Mesothelial cell of epicardium (in vitro differentiated cells): ENCODE measurements at places on chromosomes 11 and 22.
A peak's percentile ranks its signal among the peaks of the same experiment; 100 is the strongest.

DNA sequence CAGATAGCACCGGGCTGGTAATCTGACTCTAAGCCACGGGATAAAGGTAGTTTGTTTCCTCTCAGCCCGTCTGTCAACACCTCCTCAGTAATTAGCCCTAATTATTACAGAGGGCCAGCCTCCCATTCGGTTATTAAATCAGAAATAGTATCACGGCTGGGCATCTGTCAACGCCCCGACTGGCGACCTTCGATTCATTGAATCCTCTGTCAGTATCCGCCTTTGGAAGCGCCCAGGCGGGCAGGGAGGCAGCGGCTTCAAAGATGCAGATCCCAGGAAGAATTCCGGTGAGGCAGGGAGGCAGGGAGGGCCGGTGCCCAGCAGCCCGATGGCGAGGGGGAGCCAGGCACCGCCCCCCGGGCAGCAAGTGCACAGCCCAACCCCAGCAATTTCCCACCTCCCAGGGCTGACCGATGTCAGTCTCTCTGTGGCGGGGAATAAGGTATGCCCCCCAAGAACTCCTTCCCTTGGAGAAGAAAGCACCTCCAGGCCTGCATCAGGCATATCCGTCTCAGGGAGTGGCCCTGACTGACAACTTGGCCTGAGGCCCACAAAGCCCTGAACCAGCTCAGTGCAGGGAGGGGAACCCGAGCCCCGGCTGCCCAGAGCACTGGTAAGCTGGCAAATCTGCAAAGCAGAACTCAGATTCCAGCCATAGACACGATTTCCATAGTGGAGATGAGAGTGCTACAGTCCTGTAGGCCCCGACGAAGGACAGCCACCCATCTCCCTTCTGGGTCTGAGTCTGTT lies 11.4 kb downstream of the GNB1L start:
- H3K4me3 ChIP-seq: no peak overlapping the region
- no peaks in the 10 kb centered on the region for H3K27me3 ChIP-seq
- H3K27ac ChIP-seq: peak overlapping the region; percentile 66

- H3K27ac ChIP-seq: no peak overlapping the region
- peaks cover 5% of the 10 kb centered on the region for H3K27me3 ChIP-seq
- H3K36me3 ChIP-seq: no peaks in the 10 kb centered on the region
- H3K4me3 ChIP-seq: no peak overlapping the region
These were observed 594.0 kb upstream of the TENM4 start for GRCh38 chr11:80034801-80035200.

DNA sequence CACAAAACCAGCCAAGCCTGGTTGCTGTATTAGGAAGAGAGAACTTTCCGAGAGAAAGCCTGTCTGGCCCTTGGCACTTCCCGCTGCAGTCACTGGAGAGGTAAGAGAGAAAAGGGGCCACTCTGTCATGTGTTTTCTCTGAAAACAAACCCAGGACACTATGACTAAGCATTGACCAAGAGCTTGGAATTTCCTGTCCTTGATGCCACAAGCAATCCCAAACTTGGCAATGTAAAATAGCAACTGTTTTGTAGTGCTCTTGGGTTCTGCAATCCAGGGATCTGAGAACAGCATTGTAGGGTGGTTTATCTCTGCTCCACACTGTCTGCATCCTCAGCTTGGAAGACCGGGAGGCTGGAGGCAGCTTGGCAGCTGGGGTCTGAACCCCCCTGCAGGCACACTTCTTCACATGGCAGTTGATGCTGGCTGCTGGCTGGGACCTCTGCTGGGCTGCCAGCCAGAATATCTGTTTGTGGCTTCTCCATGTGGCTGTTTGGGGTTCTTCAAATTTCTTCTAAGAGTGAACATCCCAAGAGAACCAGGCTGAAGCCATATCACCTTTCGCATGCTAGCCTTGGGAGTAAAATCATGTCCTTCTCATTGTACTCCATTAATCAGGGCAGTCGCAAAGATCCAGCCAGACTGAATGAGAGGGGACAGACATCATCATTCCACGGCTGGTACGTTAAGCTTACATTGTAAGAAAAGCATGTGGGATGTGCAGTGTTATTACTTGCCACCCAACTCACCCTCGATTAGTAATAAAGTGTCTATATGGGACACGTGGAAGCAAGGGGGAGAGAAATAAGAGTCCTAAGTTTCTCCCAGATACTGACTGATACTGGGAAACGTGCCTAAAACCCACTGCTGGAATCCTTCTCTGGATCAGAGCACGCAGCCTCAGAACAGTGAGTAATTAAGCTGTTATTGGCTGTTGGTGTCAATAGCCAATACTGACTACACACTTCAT lies 537.4 kb upstream of the B3GAT1 start:
- DNase-seq: no peak
- no peak overlapping the region for H3K4me3 ChIP-seq
- no peak overlapping the region for H3K27ac ChIP-seq
- H3K27me3 ChIP-seq: no peaks in the 10 kb centered on the region

DNA sequence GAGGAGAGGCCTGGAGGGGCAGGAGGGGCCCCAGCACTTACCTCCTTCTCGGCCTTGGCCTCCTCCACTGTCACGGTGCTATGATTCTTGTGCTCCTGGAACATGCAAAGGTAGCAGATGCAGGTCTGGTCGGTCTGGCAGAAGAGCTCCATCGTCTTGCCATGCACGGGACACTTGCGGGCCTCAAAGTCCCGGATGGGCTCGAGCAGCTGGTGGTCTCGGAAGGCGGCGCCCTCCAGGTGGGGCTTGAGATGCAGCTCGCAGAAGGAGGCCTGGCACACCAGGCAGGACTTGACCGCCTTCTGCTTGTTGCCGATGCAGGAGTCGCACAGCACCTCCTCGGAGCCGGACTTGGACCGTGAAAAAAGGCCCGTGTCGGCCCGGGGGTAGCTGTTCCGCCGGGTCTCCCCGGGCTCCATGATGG lies 714 bp downstream of the TRIM29 start:
- H3K27me3 ChIP-seq: peaks cover 9% of the 10 kb centered on the region
- H3K27ac ChIP-seq: no peak overlapping the region
- peak; percentile 3 for DNase-seq
- H3K4me3 ChIP-seq: no peak overlapping the region

- peaks cover 6% of the 10 kb centered on the region for H3K4me1 ChIP-seq
- H3K36me3 ChIP-seq: no peaks in the 10 kb centered on the region
- H3K4me3 ChIP-seq: no peak overlapping the region
- no peak overlapping the region for H3K27ac ChIP-seq
- peaks cover 3% of the 10 kb centered on the region for H3K27me3 ChIP-seq
These were observed 20.3 kb upstream of the MRPL17 start for GRCh38 chr11:6703247-6704063.

DNA sequence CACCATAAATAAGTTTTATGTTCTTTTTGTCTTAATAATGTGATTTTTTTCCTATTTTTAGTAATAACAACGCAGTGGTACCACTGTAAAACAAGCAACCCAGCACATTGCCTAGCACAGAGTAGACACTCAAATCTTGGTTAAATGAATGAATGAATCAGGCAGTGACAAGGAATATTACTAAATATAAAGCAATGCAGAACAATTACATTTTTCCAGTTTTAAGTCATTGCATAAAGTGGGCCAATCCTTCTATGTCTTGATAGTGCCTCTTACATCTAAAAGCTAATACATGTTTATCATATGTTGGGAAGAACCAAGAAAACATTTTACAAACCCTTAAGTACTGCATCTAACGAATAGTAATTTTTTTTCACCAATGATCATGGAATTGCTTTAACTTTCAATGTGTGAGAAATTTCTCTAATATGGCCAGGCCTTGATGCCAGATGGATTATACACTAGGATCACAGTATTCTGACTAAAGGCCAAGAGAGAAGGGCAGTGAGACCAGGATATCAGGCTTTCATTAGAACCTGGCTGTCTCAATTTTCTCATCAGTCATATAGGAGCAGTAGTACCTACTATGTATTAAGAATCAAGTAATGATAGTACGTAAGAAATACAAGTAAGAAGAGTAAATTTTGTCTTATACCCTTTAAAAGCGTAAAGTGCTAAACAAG lies 88.5 kb downstream of the TRIM44 start:
- no peak overlapping the region for H3K27ac ChIP-seq
- no peaks in the 10 kb centered on the region for H3K4me1 ChIP-seq
- H3K36me3 ChIP-seq: peaks cover 4% of the 10 kb centered on the region
- no peak for DNase-seq
- H3K4me3 ChIP-seq: no peak overlapping the region
- no peaks in the 10 kb centered on the region for H3K27me3 ChIP-seq
